ENCODE measurements at places on chromosomes 4 and X.
A peak's percentile ranks its signal among the peaks of the same experiment; 100 is the strongest.

DNA sequence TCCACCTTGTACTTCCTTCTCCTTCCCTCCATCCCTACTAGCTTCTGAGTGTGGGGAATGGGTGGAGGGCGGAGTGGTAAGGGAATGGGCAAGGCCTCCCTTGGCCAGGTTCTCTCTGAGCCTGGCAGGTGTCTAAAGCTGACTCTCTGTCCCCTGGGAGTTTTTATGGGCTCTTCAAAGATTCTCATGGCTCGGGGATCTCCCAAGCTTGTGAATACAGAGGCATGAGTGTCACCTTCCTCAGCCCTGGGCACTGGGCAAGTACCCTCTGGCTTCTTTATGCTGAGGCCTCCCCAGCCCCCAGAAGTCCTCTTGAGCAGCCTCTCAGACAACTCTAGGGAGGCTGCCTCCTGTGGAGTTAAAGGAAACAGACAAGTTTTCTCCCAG is 32.5 kb upstream of the DDX3X start:
- no peak for DNase-seq

GRCh38 chr4:25914670-25915352 is 791 bp downstream of the SMIM20 start:
- no peak for DNase-seq

- DNase-seq: peak; percentile 23
Observed at GRCh38 chrX:86171366-86171765, 23.1 kb downstream of the DACH2 start.

DNA sequence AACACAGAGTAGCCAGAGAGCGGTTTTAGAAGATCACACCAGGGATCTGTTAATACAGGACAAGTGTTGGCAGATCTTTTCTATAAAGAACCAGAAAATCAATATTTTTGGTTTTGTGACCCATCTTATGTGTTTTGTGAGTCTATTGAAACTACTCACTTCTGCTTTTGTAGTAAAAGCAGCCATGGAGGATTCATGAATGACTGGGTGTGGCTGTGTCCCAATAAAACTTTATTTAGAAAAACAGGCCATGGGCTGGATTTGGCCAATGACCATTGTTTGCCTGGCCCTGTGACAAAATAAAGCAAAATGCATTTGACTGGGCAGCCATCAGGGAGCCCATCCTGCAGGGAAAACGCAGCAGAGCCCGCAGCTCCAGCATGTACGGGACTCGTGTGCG is 99.9 kb upstream of the ADRA2C start:
- DNase-seq: no peak

DNA sequence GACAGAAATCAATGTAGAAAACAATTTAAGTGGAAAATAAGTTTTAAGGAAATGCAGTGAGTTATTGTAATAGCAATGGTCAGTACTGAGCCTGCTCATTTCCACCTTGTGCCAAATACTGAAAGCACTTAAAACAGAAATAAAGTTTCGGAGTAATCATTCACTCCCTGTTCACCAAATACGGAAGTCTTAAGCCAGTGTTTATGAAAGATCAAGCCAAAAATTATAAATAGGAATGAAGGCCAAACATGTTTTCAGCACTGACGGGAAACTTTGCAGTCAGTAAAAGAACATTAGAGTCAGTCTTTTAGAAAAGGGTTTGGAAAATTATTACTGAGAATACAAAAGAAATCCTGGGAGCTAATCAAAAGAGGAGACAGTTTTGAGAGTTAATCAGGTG is 178.6 kb downstream of the DMD start:
- DNase-seq: no peak

- DNase-seq: no peak
Observed at GRCh38 chr4:111400741-111401140, 744.5 kb upstream of the FAM241A start.

DNA sequence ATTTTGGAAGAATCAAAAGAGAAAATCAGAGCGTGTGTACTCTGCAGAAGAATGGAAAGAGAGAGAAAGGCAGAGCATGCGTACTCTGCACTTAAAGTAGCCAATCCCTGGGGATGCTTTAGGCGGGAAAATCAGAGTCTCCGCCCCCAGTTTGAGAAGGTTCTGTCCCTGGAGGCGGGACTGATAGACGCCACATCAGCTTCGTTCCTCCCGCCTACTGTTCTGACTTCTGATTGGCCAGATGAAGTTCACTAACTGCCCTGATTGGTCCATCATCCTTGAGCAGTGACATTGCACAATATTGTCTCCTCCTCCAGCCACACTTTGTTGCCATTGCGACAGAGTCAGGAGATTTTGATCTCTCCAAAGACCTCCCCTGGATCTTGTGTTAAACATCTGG is 23.8 kb downstream of the SSX1 start:
- DNase-seq: peak; percentile 8

DNA sequence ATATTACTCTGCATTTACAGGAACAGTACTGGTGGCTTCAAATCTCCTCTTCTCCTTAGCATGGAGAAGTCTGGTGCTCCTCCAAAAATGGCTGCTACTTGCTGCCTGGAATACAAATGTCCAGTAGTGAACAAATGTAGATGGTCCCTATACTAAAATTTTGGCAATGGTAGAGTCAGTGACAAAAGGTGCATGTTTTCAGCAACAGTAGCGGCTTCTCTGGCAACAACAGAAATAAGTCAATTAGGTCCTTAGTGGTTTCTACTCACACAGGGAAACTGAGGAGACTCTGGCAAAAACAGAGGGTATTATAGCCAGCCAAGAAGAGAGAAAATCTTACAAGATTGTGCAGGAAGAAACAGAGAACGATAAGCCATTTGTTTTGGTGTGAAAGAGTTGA is 1368.4 kb upstream of the ADGRL3 start:
- no peak for DNase-seq

GRCh38 chr4:41718907-41719306 is 29.6 kb downstream of the PHOX2B start:
- no peak for DNase-seq

GRCh38 chr4:134470544-134470943 is 269.0 kb upstream of the PABPC4L start:
- peak; percentile 11 for DNase-seq

DNA sequence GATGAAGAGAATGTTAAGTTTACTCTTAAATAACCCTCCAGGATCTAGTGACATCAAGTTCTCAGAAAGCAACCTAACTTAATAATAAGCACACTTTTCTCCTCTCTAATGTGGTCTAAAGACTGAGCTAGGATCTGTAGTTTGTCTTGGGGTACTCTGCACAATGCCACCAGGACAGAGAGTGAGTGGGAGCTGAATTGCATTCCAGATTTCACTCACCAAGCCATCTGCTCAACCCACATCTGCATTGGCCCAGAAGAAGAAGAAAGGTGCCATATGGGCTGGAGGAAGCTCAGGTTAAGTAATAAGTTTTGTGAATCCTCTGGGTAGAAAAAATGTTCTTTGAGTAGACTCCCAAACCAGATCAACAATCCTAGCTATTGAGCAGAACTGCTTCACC is 384.6 kb downstream of the PPP3CA start:
- no peak for DNase-seq

DNA sequence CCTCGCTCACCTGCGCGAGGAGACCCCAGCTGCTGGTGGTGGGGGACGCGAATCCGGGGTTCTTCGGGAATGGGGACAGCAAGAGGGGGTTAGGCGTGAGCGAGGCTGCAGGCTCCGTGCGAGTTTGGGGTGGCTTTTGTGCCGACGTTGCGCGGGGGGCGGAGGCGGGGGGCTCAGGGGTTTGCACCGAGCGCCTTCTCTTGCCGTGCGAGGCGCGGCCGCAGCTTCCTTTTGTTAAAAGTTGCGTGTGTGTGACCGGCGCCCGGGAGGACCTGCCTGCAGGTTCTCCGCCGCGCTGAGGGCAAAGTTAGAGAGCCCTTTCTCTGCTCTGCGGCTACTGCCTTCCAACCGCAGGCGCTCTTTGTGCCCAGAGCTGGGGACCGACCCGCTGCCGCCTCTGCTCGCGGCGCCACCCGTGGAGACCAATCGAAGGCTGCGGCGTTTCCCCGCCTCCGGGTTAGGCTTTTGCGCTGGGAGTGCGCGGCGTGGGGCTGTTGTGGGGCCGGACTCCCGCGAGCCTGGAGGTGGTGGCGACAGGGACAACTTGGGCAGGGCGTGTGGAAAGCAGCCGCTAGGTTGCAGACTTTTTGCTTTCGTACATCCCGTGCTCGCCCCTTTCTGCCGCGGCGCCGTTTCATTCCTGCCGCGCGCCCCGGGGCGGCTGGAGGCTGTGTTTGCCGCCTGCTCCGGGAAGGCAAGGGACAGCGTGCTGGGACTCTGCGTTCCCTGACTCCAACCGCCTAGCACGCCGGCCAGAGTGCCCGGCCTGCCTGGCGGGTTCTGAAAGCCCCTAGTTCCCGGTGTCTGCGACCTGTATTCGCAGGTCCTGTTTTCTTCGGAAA is 716 bp downstream of the KIT start:
- peak; percentile 59 for DNase-seq

GRCh38 chr4:13142191-13142590 is 341.9 kb downstream of the RAB28 start:
- no peak for DNase-seq

DNA sequence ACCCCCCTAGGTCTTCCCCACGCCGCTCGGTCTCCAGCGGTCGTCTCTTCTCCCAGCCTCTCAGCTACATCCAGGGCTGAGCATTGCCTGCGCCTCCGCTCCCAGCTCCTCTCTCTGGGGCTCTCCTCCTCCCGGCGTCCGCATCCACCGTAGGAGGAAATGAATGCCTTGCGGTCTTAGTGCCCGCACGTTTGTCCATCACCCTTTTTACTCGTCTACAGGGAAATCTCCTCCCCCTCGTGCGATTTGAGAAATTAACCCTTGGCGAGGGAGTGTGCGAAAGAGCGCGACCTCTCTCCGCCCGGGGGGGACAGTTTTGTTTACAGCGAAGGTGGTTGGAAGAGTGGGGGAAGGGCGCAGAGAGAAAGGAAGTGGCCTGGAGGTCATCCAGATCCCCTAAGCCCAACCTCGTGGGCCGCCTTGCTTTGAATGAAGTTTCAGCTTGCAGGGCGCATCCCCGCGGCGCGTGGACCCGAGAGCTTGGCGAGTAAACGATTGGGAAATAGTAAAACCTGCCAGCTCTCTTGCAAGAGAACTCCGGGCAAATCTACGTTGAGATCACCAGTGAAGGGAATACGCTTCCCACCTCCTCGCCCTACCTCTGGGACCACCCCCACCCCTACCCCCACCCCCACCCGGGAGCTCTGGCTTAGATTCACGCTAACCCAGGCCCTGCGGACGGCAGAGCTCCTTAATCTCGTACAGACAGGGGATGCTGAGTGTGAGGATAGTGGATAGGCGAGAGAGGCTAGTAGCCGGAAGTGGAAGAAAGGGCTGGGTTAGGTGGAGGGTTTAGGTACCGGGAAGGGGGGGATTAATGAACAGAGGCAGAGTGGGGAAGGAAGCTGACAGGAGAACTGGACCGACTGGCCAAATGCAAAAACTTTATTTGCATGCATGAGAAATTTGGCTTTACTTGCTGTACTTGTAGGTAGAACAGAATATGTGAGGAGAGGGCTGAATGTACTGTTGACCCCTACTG is at the start of gene ELOVL6:
Gene ELOVL6, minus strand, starts transcription at position 181 of the 982 bp plus-strand sequence. CDS start 280 bp downstream, outside the sequence.
- peak; percentile 67 for DNase-seq

GRCh38 chrX:134144231-134144630 is 92.8 kb upstream of the CCDC160 start:
- peak; percentile 27 for DNase-seq

GRCh38 chr4:103292959-103293358 is 94.8 kb upstream of the CENPE start:
- DNase-seq: no peak

- no peak for DNase-seq
Observed at GRCh38 chrX:3124031-3124430, 82.8 kb downstream of the ARSF start.

- peak; percentile 9 for DNase-seq
Observed at GRCh38 chr4:10456595-10457254, 501 bp downstream of the ZNF518B start.

DNA sequence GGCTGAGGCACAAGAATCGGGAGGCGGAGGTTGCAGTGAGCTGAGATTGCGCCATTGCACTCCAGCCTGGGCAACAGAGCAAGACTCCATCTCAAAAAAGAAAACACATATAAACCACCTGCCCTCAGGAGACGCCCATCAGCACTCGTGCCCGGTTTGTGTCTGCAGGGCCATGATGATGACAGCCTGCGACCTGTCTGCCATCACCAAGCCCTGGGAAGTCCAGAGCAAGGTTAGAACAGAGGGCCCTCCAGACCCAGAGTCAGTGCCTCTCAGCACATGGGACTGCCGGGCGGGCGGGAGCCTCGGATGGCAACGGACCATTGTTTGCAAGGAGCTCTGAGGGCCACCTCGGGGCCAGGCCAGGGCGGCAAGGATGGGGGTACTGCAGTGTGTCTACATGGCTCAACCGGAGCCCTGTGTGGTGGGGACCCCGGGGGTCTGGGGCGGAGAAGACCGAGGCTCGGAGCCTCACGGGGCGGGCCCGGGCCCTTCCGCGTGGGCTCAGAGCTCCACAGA is 9.3 kb downstream of the ATP5ME start:
- DNase-seq: no peak

GRCh38 chr4:78720204-78720603 is 55.9 kb upstream of the BMP2K start:
- no peak for DNase-seq

DNA sequence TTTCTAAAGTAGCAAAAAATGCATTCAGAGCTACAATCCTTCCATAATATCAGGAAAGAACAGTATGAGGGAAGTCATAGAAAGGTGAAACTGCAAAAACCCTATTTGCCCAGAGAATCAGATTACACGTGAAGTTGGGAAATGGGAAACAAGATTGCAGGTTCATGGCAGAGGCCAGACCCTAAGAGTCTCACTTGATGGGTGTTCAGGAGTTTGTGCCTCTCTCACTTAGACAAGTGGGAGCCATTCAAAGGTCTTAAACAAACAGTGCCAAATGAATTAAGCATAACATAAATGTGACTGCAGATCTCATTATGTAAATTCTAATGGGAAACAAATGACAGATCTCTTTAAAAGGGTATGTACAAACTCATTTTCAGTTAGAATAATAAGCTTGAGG is 91.6 kb downstream of the ARAP2 start:
- no peak for DNase-seq

DNA sequence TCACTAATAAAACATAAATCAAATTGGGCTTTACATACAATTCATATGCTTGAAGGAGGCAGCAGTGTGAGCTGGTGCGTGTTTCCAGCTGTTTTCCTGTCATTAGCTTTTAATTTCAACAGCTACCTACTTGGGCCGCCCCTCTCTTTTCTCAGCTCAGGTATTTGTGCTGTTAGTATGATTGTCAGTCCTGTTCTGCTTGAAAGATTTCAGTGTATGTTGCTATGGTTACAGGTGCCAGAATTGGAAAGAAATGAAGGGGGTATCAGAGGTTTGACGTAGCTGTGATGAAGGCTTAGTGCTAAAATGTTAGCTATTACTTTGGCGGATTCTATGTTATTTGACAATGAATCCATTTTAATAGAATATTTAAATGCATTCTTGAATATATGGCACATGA is 440.3 kb downstream of the ZIC3 start:
- DNase-seq: no peak

- no peak for DNase-seq
Observed at GRCh38 chrX:44903830-44904530, 31.0 kb downstream of the KDM6A start.

Data from HEK293T (cell line).